ENCODE measurements at places on chromosomes 13 and 19. TPM values are rescaled to one million over a fixed set of nuclear protein-coding genes. Genes with fewer than 3 reads are reported as not detected.

GRCh38 chr13:40813667-40814454 lies 24.4 kb downstream of the SLC25A15 start:
- peak; percentile 43 for DNase-seq

DNA sequence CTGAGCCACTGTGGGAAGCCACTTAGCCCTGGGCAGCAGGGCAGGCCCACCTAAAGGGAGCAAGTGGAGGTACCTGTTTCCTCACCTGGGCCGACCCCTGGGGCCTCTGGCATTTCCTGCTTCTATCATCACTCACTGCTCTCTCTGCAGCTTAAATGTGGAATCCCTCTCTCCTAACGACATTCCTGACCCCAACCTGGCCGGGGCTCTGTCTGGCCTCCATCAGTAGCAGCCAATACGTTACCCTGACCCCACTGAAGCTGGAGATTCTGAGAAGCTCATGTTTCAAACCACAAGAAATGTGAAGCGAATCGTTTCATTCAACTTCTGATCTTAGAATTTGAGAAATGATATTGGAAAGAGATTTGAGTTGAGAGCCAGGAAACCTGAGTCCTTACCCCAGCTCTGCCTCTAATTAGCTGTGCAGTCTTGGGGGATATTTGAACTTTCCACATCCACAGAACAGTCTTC lies 39.9 kb downstream of the DOCK9 start:
- no peak for DNase-seq

GRCh38 chr19:16024266-16025107 lies 51.8 kb upstream of the TPM4 start:
- no peak for DNase-seq

ACTMAP gene
- total RNA-seq, result 3.5 TPM

Data from CD8-positive, alpha-beta T cell (primary cell).